ENCODE measurements at places on chromosomes 2 and 18.

- no peak for DNase-seq
- H3K4me1 ChIP-seq, result peaks cover 38% of the 10 kb centered on the region
- H3K27ac ChIP-seq, result no peak overlapping the region
- H3K4me3 ChIP-seq, result no peak overlapping the region
- H3K36me3 ChIP-seq, result no peaks in the 10 kb centered on the region
Measured at GRCh38 chr2:128290356-128290755, 28.3 kb downstream of the HS6ST1 start.

- no peak overlapping the region for H3K27ac ChIP-seq
- DNase-seq, result no peak
- H3K27me3 ChIP-seq, result no peaks in the 10 kb centered on the region
- no peaks in the 10 kb centered on the region for H3K4me1 ChIP-seq
- H3K4me3 ChIP-seq, result no peak overlapping the region
Measured at GRCh38 chr18:29540548-29540947, 1363.6 kb upstream of the CDH2 start.

GRCh38 chr18:13216092-13216582 lies 2.4 kb upstream of the LDLRAD4 start:
- no peak overlapping the region for H3K27ac ChIP-seq
- H3K4me3 ChIP-seq, result no peak overlapping the region
- peaks cover 86% of the 10 kb centered on the region for H3K27me3 ChIP-seq
- no peaks in the 10 kb centered on the region for H3K36me3 ChIP-seq
- peaks cover 21% of the 10 kb centered on the region for H3K4me1 ChIP-seq

DNA sequence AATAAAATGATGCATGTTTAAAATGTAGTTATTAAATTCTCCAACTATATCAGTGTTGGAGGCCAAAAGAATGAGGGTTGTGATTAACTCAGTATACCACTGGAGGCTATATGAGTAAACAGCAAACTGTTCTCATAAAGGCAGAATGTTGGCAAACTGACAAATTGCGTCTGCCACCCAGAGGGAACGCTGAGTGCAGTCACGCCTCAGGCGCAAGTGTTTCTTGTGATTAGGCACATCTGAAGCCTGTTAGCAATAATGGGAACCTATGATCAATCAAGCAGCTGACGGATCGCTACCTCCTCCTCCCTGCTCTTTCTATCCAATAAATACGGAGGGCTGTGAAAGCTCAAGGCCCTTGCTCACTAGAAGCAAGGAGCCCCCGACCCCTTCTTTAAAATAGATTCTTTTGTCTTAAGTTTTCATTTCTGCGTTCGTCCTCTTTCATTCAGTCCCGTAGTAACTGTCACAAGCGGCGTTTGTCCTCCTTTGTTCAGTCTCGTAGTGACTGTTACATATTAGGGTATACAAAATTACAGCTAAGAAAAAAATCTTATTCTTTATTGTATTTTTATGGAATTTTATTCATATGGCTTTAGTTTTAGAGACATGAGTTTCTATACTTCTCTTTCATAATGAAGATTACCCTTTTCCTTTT lies 16.3 kb upstream of the RMND5A start:
- peaks cover 7% of the 10 kb centered on the region for H3K4me1 ChIP-seq
- H3K4me3 ChIP-seq, result peak overlapping the region; percentile 50
- DNase-seq, result no peak
- H3K36me3 ChIP-seq, result no peaks in the 10 kb centered on the region
- no peak overlapping the region for H3K27ac ChIP-seq

DNA sequence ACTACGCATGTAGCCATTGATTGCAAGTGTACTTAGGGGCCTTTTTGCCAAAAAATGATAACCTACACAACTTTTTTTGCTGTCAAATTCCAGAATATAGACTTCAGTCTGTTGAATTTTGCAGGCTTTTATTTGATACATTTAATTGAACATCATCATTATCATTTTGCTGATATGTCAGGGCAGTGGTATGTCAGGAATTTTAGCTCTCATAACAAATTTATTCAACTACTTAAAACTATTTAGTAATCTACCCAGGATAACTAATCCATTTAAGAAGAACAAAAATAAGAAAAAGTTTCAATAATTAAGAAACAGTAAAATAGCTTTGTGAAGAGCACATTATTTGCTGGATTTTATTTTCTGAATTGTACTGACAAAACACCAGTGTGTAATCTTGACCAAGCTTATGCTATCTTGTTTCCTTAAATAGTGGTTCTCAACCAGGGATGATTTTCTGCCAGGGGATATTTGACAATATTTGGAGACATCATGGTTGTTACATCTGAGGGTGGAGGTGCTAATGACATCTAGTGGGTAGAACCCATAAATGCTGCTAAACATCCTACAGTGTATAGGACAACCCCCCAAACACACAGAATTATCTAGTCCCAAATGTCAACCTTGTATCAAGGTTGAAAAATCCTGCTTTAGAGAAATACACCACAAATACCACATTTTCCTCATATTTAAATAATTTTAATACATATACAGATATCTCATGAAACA lies 12.1 kb upstream of the TTN start:
- H3K27ac ChIP-seq, result no peak overlapping the region
- no peaks in the 10 kb centered on the region for H3K4me1 ChIP-seq
- no peaks in the 10 kb centered on the region for H3K27me3 ChIP-seq
- H3K36me3 ChIP-seq, result no peaks in the 10 kb centered on the region

DNA sequence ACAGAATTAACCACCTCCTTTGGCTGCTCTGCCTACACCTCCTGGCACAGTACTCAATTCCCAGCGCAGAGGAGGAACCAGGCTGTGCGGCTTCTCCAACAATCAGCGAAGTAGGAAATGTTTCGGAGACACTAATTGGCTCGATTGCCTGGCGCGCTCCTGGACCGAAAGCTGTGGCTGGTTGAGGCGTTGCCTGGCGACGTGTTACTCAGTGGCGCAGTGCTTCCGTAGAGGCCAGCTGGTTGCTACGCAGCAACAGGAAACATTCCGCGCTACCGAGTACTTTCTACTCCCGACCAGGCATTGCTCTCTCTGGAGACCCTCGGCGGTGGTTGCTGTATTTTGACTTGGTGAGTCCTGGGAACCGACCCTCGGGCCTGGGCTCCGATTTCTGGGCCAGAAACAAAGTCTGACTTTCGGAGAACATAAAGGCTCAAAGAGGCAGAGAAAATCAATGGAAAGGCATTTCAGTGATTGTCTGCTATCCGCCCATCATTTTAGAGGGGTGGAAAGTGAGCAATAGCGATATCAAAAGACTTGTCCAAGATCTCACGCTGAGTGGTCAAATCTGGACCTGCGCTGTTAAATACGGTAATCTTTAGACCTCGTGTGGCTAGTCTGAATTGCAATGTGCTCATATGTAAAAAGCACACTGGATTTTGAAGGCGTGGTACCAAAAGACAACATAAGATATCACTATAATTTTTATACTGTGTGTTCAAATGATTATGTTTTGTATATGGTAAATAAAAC lies at the start of gene DNAH6:
Gene DNAH6, plus strand, starts transcription at position 265 of the 753 bp plus-strand sequence. CDS start 1,329 bp downstream, outside the sequence.
- peaks cover 2% of the 10 kb centered on the region for H3K4me1 ChIP-seq
- peak within 1 kb of the TSS; percentile 51 for H3K4me3 ChIP-seq
- no peak within 1 kb of the TSS for H3K27ac ChIP-seq
- H3K36me3 ChIP-seq, result no peaks in the 10 kb centered on the region
- peaks cover 6% of the 10 kb centered on the region for H3K27me3 ChIP-seq

DNA sequence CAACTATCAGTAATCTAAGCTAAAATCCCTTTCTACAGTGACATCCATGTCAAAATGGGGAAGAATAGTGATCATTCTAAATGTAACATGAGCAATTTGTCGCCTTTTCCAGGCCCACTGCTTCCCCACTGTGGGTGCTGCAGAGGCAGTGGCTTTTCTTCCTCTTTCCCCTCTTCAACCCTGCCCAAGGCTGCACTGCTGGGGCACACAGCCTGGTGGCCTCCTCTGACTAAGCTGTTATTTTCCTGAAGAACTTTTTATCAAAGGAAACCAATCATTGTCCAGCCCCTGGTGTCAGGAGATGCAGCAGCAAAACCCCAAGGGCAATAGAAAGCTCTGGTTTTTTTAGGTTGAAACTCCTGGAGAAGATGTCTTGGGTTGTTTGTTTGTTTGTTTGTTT lies 117.6 kb upstream of the KLF7 start:
- H3K36me3 ChIP-seq, result no peaks in the 10 kb centered on the region
- no peaks in the 10 kb centered on the region for H3K27me3 ChIP-seq
- H3K27ac ChIP-seq, result no peak overlapping the region
- peak; percentile 39 for DNase-seq
- no peaks in the 10 kb centered on the region for H3K4me1 ChIP-seq
- H3K4me3 ChIP-seq, result no peak overlapping the region

DNA sequence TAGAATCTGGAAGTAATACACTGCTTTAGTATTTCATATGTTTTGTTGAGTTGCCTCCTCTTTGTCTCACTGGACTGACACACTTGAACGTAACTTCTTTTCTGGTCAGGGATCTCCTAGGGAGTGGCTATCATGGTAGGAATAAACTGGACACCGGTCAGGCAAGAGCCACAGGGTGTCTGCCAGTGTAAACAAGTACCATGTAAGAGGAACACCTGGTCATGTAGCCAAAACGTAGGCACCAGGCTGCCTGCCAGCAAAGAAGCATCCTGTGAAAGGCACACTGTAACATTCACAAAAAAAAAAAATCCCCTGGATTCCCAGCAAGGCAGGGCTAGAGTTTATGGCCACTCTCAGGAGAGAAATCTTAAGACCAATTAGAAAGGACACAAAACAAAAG lies 372.8 kb upstream of the RND3 start:
- DNase-seq, result no peak
- no peak overlapping the region for H3K27ac ChIP-seq
- no peaks in the 10 kb centered on the region for H3K27me3 ChIP-seq
- H3K36me3 ChIP-seq, result no peaks in the 10 kb centered on the region
- no peak overlapping the region for H3K4me3 ChIP-seq

DNA sequence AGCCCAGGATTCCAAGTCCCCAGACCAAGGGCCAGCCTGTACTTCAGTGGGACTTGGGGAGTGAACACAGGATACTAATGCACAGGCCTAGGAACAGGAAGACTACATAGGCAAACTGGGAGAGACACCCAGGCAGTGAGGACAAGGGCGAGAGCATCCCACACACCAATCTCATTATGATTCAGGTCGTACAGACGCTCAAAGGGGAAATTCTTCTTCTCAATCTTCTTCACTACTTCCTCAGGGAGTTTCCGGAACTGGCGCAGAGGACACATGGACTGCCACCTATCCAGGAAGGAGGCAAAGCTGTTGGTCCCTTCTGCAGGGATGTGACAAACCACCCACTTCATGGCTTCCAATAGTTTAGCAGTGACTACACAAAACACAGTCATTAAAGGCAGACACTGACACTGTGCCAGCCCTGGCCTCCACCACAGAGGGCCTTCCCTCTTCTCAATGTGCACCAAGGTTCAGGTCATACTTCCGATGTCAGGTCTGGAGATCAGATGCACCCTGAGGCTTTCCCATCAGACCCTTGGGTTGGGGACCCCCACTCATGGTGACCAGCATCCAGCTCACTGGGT lies 18.0 kb downstream of the SNRNP200 start:
- no peak overlapping the region for H3K27ac ChIP-seq
- H3K4me3 ChIP-seq, result no peak overlapping the region

- no peak for DNase-seq
- no peaks in the 10 kb centered on the region for H3K36me3 ChIP-seq
- H3K4me3 ChIP-seq, result no peak overlapping the region
- H3K27ac ChIP-seq, result no peak overlapping the region
- H3K27me3 ChIP-seq, result peaks cover 19% of the 10 kb centered on the region
Measured at GRCh38 chr2:98036349-98037000, 40.7 kb upstream of the TMEM131 start.

All from mesenchymal stem cell (in vitro differentiated cells and primary cell).